RPMI7951 (cell line): ENCODE measurements at places on chromosomes 5 and 9. TPM values are rescaled to one million over a fixed set of nuclear protein-coding genes. Genes with fewer than 3 reads are reported as not detected.

GRCh38 chr5:154712518-154713437, 42.4 kb upstream of the LARP1 start:
- DNase-seq: peak; percentile 5

- no peak for DNase-seq
Measured at GRCh38 chr9:18806232-18807080, 226.6 kb downstream of the SAXO1 start.

The PLCXD3 gene
- 0.20 and 0.36 TPM in 2 replicates for total RNA-seq

DNA sequence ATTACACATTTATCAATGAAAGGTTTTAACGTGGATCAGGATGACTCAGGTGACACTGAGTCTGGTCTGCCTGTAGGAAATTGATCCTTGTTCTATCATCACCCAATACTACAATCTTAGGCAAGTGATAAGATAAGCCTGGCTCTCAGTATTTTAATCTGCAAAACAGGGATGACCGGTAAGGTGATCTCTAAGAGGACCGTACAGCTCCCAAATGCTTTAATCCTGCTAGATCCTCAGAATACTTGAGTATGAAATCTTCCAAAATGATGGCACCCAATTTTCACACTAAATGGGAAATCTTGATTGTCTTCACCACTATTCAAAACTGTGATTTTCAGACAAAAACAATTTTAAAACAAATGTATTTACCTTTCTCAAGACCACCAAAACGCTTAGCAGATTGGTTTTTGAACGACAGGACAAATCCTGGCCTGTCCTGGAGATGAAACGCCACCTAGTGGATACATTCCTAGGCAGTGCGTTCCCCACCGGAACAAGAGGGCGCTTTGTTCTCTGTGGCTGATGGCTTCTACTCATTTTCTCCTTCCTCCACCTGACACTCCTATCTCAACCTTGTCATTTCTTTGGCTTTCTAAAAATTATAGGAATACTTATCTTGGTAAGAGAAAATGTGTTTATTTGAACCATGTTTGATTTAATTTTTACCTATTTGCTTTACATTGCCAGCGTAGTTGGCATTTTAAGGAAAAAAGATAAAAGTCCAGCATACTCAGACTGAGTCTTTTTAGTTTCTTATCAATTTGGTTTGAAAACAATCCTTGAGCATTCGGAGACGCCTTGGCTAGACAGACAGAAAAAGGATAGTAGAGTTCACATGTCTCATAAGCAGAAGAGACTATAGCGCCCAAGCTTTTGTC, 41.2 kb upstream of the VCAN start:
- DNase-seq: peak; percentile 58

GRCh38 chr9:72203205-72203803, 54.1 kb downstream of the GDA start:
- DNase-seq: peak; percentile 37

- no peak for DNase-seq
Measured at GRCh38 chr5:81533629-81534405, 139.9 kb upstream of the ACOT12 start.

DNA sequence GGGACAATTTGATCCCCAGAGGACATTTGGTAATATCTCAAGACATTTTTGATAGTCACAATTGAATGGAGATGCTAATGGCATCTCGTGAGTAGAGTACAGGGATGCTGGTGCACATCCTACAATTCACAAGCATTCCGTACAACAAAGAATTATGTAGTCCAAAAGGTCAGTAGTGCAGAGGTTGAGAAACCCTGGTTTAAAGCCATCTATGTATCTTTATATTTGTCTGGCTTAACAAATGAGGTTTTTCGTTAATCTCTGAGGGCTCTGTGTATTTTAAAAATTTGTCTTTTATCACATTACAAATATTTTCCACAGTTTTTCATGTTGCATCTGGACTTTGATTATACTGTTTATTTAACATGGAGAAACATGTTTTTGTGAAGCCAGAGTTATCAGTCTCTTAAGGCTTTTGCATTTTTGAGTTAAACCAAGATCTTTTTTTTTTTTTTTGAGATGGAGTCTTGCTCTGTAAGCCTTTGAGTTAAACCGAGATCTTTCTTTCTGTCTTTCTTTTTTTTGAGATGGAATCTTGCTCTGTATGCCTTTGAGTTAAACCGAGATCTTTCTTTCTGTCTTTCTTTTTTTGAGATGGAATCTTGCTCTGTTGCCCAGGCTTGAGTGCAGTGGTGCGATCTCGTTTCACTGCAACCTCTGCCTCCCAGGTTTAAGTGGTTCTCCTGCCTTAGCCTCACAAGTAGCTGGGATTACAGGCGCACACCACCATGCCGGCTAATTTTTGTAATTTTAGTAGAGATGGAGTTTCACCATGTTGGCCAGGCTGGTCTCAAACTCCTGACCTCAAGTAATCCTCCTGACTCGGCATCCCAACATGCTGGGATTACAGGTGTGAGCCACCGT, 2.8 kb downstream of the HSDL2 start:
- DNase-seq: no peak

DNA sequence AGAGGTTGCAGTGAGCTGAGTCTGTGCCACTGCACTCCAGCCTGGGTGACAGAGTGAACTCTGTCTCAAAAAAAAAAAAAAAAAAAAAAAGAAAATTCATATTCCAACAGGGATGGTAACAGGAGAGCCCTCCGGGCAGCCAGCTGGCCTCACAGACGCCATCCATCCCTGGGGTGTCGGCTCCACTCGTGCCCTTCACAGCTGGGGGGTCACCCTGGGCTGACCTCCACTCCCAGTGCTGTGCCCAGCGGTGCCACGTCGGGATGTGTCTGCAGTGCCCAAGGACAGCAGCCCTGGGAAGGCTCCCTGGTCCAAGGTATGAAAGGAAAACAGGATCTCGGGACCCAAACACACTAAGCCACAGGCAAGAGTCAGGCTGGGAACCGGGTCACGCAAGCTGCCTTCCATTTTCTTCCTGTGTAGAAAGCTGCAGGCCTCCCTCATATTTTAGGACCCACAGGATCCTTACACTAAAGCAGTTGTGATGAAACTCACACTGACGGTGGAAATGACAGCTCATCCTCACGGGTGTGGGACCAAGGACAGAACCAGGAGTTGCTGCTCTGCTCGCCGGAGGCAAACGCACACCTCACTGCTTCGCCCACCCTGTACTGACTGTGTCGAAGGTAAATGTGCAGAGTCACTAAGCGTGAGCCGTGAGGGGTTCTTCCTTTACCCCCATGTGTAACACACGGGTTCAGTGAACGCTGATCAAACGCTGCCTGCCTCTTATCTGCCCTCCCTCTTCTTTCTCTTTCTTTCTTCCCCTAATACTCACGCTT, 5.3 kb downstream of the SLC12A7 start:
- no peak for DNase-seq

DNA sequence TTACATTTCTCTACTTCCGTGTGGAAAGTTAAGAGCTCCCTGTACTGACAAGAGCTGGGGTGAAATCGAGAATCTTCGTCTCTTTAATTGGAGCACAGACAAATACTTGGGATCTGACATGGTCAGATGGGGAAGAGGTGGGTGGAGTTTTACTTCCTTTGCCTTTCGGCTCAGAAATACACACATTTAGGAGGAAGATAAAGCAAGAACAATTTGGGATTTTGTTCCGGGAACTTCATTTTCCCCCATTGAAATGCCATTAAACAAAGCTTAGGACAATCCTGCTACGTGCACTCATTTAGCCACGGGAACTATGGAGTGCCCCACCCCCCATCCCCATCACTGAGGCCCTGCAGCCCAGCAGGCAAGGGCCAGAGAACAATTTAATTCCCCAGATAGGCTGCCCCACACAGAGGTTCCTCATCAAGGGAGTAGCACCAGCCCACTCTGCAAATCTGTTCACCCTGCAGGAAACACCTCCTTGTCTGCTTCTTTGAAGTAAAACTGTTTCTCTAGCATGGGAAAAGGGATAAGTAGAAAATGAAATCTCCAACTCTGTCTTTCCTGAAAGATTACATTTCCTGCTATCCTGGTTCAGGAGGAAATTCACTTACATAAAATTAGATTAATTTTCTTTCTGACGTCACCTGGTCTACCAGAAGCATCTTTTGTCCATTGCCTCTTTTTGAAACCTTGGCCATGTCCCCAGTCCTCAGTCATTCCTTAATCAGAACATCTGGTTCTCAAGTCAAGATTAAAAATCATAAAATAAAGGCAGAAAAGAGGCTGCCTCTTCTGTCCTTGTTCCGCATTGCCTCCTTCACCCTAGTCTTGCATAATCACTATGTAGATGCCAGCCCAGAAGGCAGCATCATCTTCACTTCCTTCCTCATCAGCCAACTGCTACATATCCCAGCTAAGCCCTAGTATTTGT, 206.4 kb downstream of the ENC1 start:
- DNase-seq: no peak

DNA sequence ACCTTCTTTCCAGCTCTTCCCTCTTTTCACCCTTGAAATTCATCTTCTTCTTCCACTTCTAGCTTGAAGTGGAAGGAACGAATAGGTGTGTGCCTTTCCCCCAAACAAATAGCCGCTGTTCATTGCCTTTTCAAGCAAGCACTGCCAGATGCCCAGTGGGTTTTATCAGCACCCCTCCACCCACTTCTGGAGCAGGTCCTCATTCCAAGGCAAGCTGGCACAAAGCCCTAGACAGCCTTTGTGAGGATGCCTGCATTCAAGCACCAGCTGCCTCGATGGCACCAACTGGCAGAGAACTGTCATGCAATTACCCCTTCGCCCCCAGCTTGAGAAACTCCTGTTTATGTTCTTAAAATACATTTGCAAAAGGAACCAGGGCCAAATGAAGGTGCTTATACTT, 36.5 kb downstream of the SERINC5 start:
- no peak for DNase-seq

DNA sequence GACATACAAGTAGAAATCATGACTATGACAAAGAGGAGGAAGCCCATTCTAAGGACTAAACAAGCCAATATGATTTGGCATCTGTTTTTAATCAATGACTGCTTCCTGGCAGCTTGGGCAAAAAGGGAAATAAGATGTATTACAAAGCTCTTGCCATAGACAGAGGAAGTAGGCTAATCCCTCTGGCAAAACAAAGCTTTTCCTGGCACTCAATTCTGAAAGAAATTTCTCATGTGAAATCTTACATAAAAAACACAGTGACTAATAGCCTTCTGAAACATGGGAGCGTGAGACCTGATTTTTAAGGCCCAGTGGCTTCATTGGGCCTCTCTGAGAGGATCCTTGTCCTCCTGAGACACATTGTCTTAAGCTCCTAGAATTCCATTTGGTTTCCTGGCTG, 93.6 kb downstream of the COL23A1 start:
- DNase-seq: peak; percentile 21

The CCDC152 gene
- 0.60 and 0.78 TPM in 2 replicates for total RNA-seq

- peak; percentile 57 for DNase-seq
Measured at GRCh38 chr9:98117984-98118639, 910 bp downstream of the TRIM14 start.

The SPATA31D4 gene
- not detected in 2 replicates for total RNA-seq

The IL7R gene
- 1.6 and 2.0 TPM in 2 replicates for total RNA-seq

The CLTA gene
- total RNA-seq: 275 and 288 TPM in 2 replicates

The RAPGEF1 gene
- total RNA-seq: 10.0 and 11.5 TPM in 2 replicates

DNA sequence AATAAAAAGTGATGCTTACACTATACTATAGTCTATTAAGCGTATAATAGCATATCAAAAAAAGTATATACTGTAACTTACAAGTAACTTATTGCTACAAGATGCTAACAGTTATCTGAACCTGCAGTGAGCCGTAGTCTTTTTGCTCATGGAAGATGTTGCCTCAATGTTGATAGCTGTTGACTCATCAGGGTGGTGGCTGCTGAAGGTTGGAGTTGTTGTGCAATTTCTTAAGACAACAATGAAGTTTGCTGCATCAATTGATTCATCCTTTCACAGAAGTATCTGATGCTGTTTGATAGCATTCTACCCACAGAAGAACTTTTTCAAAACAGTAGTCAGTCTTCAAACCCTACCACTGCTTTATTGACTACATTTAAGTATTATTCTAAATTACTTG, 7.8 kb upstream of the C9orf40 start:
- DNase-seq: peak; percentile 35

DNA sequence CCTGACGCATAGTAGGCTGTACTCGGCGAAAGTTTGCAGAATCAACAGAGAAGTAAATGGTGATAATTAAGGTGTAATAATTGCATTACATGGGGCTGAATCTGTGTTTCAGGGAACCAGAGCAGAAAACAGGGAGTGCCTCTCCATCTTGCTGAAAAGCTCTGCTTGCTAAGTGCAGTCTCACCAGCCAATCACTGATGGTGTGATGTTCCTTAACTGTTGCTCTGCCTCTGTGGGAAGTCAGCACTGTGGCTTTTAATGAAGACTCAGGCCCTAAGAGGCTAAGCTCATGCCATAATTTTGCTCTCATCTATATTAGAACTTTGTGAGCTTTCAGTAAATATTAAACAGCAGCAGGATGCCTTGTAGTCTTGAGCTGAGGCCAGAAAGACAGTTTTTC, 4.5 kb downstream of the PHF24 start:
- no peak for DNase-seq

The CATSPER3 gene
- not detected in 2 replicates for total RNA-seq

DNA sequence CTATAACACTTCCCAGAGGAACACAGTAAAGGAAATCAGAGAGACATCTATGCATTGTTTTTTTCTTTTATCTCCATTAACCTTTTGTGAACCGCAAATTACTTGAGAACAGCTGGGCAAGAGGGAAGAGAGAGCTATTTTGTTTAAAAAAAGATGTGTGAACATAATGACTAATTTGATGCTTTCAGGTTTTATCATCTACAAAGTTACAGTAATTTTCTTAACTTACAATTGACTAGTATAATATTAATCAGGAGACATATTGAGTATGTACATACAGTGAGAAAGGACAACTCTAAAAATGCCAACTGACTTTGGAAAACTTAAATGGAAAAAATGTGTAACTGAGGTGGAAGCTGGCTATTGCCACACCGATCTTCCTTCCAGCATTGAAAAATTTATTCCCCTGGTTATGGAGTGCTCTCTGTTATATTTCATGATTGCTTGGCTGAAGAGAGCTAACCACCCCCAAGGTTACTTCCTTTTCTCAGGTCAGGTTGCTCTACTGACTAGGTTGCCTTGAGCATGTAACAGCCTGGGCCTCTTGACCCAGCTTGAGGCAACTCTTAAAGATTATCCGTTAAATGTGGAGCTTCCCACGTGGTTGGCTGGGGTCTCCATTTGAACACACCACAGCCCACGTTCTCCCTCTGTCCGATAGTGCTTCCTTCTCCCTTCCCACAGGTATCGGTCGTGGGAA, 62.6 kb upstream of the C6 start:
- no peak for DNase-seq

The GRM6 gene
- total RNA-seq: not detected in 2 replicates

DNA sequence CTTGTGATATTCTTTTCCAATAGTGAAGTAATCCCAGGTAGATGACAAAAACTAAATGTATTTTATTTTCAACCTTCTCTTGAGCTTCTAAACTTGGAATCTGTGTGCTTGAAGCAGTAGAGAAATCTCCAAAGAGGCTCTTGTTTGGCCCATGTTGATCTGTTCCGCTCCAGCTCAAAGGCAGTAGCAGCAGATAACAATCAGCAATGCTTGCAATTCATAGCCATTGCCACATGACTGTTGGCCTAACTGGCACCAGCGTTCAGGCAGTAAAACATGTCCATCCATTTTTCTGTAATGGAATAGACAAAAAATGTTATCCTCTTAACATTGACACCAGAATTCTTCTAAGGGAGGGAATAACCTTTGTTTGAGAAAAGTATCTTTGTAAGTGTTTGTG, 270.7 kb upstream of the MSX2 start:
- DNase-seq: peak; percentile 40

- DNase-seq: no peak
Measured at GRCh38 chr5:75660678-75661465, 49.6 kb downstream of the ANKDD1B start.
